ENCODE measurements at places on chromosomes 4 and X. TPM values are rescaled to one million over a fixed set of nuclear protein-coding genes. Genes with fewer than 3 reads are reported as not detected.

Gene FRMPD4
- 0.26 TPM for total RNA-seq

Gene KLHL13
- total RNA-seq: 87.8 TPM

Gene ARFIP1
- total RNA-seq: 46.0 TPM

Gene NAP1L5
- total RNA-seq: 4.4 TPM

Gene CLNK
- total RNA-seq: not detected

Gene TMSB15C
- total RNA-seq: 2.5 TPM

Gene FOXO4
- 4.8 TPM for total RNA-seq

Gene NLGN4X
- total RNA-seq: 9.8 TPM

Gene FMR1NB
- not detected for total RNA-seq

Gene TBC1D8B
- 17.1 TPM for total RNA-seq

Gene USP17L10
- total RNA-seq: not detected

Gene C1QTNF7
- total RNA-seq: 0.86 TPM

Gene STARD8
- total RNA-seq: 4.3 TPM

Gene GAGE12F
- not detected for total RNA-seq

Gene KIT
- 3.6 TPM for total RNA-seq
